ENCODE measurements at places on chromosomes 4 and X.

DNA sequence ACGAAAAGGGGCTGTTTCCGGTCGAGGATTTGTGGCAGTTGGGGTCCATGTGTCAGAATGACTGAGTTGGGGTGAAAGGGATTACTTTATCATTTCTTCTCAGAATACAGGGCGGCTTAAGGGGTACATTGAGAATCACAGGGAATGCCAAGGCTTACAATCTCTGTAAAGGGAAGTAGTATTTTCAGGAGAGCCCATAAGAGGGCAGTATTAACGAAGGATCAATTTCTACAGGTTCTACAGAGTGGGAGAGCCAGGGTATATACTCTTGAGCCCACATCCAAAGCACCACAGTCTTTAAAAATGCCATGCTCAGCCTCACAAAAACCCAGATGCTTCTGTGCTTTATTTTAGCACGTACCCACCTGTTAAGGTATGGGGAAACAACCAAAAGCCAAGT is 67.7 kb upstream of the ZXDA start:
- no peak for DNase-seq

- no peak for DNase-seq
Measured at GRCh38 chr4:38160487-38161207, 200.4 kb downstream of the PTTG2 start.

DNA sequence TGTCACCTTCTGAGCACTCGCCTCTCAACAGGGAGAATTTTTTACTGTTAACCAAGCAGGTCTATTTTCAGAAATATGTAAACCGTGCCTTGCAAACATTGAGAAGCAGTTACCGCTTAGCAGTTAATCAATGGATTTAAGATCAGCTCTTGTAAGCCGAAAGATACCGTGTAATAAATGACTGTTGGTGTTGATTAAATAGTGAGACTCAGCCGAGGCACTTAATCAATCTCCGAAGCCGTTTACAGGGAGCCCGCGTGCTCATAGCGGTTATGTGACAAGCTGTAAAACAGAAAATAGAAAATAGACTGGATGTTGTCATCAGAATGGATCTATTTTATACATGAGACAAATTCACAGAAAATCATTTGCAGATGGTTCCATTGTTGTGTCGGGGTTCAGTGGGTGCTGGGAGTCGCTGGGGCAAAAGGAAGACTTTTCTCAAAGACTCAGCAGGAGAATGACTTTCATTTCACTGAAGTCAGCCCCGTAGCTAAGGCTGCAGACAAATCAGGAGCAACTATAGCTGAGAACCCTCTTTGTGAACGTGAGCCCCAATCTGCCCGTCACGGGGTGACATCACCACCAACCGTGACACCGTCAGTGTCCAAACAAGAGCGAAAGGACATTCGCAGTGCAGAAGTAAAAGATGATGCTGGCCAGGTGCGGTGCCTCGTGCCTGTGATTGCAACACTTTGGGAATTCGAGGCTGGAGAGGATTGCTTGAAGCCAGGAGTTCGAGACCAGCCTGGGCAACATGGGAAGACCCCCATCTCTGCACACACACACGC is 275.3 kb downstream of the CRLF2 start:
- DNase-seq = no peak

DNA sequence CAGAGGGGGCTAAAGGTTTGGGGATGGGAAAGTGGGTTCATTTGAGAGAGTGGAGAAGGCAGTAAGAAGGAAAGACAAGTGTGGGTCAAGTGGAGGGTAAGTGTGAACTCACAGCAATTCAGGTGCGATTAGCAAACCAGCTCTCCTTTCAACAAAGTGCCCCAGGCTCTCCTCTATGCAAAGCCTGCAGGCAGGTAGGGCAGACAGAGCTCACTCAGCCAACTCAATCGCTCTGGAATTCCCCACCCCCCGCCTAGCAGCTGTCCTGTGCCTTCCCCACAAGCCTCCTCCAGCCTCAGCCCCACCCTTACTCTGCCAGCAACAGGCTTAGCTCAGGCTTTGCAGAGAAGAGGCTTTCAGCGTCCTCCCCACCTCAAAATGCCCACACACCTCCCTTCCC is 14.8 kb upstream of the MAMLD1 start:
- no peak for DNase-seq

GRCh38 chr4:113646442-113646822 is 115.1 kb downstream of the CAMK2D start:
- DNase-seq = no peak

GRCh38 chr4:88177983-88178625 is 19.7 kb upstream of the ABCG2 start:
- no peak for DNase-seq
